ENCODE measurements at places on chromosomes 7 and 10. TPM values are rescaled to one million over a fixed set of nuclear protein-coding genes. Genes with fewer than 3 reads are reported as not detected.

The EGFR gene
- 2.3 TPM for total RNA-seq

The TMEM139 gene
- 0.91 TPM for total RNA-seq

The PPA1 gene
- total RNA-seq: 179 TPM

GRCh38 chr7:40135317-40135610, 459 bp downstream of the SUGCT start:
- no peak for DNase-seq

- DNase-seq: no peak
Observed at GRCh38 chr10:29798921-29799690, 164.3 kb upstream of the SVIL start.

DNA sequence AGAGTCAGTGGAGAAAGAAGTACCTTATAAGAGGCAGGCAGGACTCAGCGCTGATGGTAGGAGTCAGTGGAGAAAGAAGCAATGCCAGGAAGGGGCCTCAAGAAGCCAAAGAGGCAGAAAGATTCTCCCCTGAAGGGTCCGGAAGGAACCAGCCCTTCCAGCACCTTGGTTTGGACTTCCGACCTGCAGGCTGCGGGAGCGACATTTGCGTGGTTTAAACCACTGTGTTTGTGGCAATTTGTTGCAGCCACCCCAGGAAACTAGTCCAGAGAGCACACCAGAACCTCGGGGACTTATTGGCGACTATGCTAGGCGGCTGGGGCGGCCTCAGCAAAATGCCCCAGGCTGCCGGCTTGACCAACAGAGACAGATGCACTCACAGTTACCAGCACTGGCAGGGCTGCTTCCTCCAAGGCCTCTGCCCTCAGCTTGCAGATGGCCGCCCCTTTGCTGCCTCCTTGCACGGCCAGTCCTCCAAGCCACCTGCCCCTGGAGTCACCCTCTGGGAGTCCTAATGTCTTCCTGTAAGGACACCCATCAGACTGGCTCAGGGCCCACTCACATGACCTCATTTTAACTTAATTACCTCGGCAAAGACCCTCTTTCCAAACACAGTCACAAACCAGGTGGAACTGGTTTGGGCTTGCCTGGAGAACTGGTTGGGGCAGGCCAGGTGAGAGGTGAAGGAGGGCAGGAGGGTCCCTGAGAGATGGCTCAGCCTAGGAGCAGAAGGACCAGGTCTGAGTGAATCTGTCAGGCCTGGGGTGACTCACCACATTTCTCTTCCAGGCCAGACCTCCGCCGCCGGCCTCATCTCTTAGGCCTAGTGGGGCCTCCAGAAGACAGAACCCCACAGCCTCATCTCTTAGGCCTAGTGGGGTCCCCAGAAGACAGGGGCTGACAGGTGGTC, 26.1 kb downstream of the CALML3 start:
- no peak for DNase-seq

DNA sequence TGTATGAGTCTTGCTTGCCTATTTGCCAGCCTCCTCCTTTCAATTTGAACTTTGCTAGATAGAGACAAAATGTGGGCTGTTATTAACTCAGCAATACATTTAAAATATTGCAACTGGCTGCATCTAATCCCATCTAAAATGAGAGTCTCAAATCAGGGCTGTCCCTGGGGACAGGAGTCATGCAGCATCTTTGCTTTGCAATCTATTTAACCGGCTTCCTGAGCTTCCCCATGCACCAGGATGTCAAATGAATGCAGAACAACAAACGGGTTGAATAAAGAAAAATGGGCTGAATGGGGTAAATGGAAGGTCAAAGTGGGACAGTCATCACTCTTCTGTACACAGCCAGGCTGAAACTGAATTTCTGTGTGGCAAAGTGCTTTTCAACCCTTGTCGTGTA, 89.2 kb downstream of the AOAH start:
- no peak for DNase-seq

All from neural crest cell (in vitro differentiated cells).